ENCODE measurements at places on chromosomes 6 and 20. TPM values are rescaled to one million over a fixed set of nuclear protein-coding genes. Genes with fewer than 3 reads are reported as not detected.
A peak's percentile ranks its signal among the peaks of the same experiment; 100 is the strongest.

Gene TNFRSF6B
- total RNA-seq: 0.23 TPM

Gene SPATA2
- 8.2 TPM for total RNA-seq

Gene SLPI
- total RNA-seq: 1.4 TPM

Gene PRND
- not detected for total RNA-seq

Gene BTBD9
- 23.7 TPM for total RNA-seq

Gene VIP
- 0.91 TPM for total RNA-seq

Gene VWA7
- 12.8 TPM for total RNA-seq

Gene TAAR6
- total RNA-seq: not detected

Gene MOCS1
- total RNA-seq: 17.2 TPM

Gene SLC4A11
- total RNA-seq: not detected

Gene CFAP206
- total RNA-seq: 0.31 TPM

Gene TFEB
- total RNA-seq: 51.1 TPM

Gene SLC17A2
- not detected for total RNA-seq

Gene WFDC6
- total RNA-seq: not detected

Gene DEFB132
- total RNA-seq: not detected

Gene CCN6
- not detected for total RNA-seq

GRCh38 chr6:124535746-124536145, 426.5 kb upstream of the RNF217 start:
- no peak for DNase-seq

- peak; percentile 73 for DNase-seq
These were observed 57.6 kb downstream of the NOL4L start for GRCh38 chr20:32527447-32528055.

GRCh38 chr6:80637312-80637711, 530.8 kb downstream of the BCKDHB start:
- no peak for DNase-seq

DNA sequence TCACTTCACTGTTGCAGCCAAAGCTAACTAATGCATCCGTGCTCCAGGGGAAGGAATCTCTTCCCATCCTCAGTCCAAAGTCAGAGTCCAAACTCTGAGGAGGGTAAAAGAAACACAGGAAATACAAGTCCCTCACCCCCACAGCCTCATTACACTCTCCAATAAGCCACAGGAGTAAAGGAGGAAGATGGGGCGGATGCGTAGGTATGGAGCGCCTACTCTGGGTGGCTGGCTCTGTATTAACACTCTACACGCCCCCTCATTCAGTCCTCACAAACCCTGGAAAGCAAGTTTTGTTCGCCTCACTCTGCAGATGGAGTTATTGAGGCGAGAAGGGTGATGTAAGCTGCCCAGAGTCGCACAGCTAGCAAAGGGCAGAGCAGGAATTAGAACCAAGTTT, 242.9 kb downstream of the NRN1 start:
- no peak for DNase-seq

- no peak for DNase-seq
These were observed 73.7 kb downstream of the RPP40 start for GRCh38 chr6:4930025-4930691.

DNA sequence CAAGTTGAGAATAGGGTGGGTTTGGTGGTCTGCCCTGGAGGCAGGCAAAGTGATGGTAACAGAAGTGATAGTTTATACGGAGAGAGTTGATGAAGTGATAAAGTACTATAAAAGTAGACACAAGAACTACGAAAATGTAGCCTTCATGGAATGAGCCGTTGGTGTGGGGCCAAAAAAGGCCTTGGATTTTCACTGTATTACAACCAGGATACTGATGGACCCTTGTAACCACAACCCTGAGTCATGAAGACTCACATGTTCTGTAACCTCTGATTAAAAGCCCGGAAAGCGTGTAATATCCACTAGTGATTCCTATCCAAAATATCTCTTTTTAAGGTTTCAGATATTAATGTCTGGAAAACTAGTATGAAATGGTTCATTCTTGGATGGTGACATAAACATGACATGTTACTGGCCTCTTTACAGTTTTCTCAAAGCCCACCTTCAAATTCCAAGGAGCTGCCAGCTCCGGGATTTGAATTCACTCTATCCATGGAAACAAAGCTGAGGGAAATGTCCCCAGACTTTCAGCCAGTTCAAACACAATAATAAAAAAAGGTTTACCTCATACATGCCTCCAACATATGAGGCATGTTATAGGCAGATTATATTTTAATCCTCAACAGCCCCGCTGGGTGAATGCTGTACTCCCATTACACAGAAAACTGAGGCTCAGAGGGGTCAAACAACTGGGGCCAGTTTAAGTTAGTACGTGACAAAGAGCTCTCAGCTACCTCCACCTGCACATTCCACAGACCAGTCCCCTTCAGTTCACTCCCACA, 55.4 kb downstream of the MRPL14 start:
- no peak for DNase-seq

GRCh38 chr6:22302838-22303237, 6.0 kb upstream of the PRL start:
- no peak for DNase-seq

DNA sequence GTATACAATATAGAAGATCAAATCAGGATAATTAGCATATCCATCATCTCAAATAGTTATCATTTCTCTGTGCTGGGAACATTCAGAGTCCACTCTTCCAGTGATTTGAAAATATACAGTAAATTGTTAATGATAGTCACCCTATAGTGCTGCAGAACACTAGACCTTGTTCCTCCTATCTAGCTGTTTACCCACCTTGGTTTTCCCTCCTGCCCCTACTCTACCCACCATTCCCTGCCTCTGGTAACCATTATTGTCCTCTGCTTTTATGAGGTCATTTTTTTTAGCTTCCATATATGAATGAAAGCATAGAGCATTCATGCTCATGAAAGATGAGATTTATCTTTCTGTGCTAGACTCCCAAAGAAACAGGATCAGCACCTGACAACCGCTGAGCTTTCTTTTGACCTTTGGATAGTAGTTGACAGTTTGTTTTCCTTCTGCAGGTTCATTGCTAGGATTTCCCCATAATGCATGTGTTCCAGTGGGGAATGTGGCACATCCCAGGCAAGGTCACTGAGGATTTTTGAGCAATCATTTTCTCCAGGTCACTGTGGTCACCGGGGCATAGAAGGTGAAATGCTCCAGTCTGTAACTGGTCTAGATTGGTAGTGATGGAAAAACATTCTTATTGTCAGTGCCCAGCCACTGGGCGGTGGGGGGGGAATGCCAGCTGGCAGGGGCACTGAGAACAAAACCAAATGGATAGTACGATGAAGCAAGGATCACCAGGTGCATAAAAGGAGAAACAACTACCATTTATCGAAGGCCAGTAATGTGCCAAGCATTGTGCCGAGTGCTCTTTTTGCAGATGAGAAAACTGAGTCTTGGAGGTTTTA, 33.6 kb upstream of the BCAS1 start:
- DNase-seq: no peak

DNA sequence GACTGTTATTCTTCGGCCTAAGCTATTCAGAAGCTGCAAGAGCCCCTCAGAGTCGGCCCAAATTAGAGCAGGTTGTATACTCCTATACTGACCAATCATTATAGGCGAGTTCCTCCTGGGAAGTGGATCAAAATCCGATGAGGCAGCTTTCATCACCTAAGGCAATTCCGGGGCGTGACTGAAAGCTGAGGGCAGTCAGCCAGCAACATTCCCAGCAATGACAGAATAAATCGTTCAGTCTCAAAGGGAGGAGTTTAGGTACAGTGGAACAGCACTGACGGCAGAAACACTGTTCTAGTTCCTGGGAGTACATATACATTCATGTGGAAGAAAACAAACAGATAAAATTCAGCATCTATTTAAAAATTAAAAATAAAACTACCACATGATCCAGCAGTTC, 10.8 kb downstream of the HLA-DQB2 start:
- DNase-seq: no peak

DNA sequence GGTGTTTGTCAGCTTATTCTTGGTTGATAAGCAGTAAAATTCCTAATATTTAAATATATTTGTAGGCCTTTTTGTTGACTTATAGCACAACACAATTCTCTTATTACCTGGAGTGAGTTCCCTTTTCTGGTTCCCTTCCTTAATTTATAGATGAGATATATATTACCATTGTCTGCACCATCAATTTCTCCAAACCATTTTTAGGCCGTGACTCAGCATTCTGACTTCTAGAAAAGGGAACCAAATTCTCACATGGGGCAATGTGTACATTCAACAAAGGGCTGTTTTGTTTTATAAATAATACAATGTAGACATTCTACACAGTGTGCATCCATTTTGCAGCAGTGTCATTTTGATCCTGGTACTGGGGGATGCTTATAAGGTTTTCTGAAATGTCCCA, 52.8 kb downstream of the NCOA7 start:
- no peak for DNase-seq

- DNase-seq: no peak
These were observed 114.4 kb downstream of the MTHFD1L start for GRCh38 chr6:150979826-150980350.

DNA sequence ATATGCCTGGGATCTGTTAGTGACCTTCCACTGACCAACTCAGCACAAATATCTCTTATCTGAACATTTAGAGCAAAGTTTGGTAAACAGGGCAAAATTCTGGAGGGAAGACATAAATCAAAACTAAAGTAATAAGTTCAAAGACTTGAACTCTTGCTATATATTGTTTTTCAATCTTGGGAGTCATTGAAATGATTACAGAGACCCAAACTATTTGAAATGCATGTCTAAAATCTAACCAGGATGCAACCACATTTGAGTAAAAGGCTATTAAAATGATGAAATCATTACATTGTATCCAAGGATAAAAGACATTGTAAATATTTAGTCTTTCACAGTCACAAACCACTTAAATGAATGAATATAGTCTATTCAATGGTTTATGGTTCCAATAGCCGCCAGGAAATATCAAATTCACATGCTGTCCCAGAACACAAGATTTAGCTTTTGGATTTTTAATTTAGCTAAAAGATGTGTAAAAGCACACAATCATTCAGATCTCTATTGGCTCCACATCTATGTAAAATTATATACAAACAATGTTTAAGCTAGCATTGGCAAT, 256.6 kb upstream of the EPHA7 start:
- no peak for DNase-seq

GRCh38 chr6:121055572-121056163, 278.6 kb downstream of the TBC1D32 start:
- DNase-seq: no peak

GRCh38 chr6:106799031-106799894, 169.9 kb downstream of the QRSL1 start:
- no peak for DNase-seq

DNA sequence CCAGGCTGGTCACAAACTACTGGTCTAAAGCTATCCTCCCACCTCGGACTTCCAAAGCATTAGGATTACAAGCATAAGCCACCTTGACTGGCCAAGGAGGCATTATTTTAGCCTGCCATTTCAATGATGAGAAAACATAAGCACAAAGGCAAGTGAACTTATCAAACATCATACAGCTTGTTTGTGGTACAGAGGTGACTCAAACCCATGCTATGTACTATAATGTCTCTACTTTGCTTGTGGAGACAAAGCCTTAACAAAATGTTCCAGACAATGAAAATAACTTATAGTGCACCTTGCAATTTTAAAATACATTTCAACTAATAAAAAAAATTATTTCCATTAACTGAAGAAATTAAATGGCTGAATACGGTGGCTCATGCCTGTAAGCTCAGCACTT, 26.2 kb downstream of the HDAC2 start:
- DNase-seq: no peak

DNA sequence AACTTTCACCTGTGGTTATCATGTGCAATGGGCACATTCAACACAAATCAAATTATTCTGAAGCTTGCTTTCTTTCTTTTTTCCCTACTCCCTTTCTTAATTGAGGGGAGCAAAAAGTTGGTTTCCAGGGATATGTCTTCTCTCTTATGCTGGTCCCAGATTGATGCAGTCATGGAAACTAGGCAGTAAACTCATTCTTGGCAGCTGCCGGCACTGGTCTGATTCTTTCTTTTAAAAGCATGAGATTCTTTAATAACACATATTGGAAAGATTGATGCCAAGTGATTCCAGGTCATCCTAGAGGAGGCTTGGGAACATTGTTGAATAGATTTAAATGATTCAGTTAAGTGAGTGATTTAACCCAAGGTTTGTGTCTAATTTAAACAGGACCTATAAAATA, 29.0 kb downstream of the PTPRA start:
- DNase-seq: no peak

GRCh38 chr6:101266063-101266462, 127.4 kb upstream of the GRIK2 start:
- DNase-seq: no peak

DNA sequence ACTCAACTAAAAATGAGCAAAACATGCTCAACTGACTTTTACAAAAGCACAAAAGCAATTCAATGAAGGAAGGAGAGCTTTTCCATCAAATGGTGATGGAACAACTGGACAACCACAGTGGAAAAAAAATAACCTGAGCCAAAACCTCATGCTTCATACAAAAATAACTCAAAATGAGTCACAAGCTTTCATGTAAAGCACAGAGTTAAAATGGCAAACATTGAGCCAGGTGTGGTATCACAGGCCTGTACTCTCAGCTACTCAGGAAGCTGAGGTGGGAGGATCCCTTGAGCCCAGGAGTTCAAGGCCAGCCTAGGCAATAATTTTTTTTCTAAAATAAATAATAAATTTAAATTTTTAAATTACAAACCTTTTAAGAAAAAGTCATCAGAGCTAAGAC, 18.4 kb upstream of the HLA-G start:
- no peak for DNase-seq

GRCh38 chr6:44061375-44062104, 65.7 kb downstream of the MRPL14 start:
- DNase-seq: no peak

DNA sequence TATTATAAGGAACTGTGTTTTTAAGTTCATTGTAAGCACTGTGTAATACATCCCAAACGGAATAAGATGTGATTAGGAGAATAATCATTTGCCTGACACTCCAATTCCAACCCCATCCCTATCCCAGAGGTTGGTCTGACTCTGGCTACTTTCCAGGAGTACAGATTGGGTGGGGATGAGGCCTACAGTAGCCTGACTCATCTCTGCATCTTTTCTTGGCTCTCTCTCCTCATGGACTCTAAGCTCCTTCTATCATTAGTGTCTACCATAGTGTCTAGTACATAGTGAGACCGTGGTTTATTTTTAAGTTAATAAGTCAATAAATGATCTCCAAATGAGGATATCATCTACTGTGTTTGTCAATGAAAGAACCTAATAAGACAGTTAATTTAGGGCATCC, 92.2 kb upstream of the CNKSR3 start:
- DNase-seq: no peak

DNA sequence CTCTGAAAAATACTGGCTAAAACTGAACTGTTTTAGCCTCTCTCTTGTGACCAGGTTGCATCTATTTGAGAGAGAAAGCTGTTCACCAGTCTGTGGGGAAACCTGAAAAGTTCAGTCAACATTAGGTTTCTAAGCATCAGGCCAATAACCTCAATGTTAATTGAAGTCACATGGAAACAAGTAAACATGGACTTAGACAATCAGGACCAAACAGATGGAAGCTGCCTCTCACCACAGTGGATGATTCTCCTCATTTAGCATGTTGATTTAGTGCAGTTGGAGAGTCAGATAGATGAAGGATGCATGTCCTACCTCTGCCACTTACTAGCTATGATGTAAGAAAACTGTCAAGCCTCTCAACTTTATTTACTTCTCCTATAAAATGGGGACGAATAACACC, 18.2 kb downstream of the SCGN start:
- DNase-seq: no peak

GRCh38 chr6:21612067-21612745, 18.7 kb downstream of the SOX4 start:
- DNase-seq: no peak
